ENCODE measurements at places on chromosomes 5 and 9.

DNA sequence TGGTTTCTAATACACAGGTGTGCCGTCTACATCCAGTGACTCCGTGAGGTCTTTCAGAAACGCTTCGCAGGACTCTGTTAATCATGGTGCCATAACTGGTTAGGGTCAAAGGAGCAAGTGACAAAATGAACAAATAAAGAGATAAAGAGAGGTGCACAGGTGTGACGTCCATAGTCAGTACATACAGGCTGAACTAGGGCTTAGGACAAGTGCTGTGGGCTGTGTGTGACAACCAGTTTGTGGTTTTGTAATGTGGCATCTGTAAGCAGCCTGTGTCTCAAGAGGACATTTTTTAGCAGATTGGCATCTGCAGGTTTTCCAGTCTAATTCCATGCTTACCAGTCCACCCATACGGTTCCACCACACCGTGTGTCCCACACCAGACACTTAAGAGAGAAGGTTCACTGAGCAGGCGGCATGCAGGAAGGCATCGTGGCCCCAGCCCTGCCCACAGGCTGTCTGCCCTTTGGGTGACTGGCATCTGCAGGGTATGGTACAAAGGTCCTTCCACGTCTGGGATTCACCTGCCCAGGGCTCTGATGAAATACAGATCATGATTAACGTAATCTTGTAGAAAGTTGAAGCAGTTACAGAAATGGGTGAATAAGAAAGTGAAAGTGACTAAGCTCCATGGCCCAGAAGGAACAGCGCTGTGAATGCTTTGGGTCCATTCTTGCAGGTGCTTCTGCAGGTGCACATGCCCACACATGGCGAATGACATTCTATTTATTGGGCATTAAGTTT lies 26.9 kb downstream of the SRD5A1 start:
- DNase-seq, result no peak

GRCh38 chr5:30401479-30402058 lies 791.9 kb upstream of the CDH6 start:
- DNase-seq, result no peak

DNA sequence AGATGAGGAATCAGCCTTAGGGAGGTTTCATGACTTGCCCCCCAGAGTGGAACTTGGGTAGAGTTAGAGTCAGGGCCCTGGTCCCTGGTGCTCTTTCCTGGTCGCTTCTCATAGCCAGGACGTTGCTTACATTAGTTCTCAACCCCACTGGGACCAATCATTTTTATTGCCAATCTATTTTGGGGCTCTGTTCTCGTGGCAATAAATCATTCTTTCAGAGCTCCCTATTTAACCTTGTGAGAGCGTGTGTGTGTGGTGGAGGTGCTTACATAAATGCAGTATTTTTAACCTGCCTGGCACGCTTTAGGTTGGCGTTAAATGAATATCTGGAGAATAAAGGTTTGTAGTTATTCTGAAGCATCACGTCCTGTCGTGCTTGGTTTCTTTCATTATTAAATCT lies 4.1 kb downstream of the TRIO start:
- no peak for DNase-seq

GRCh38 chr9:108934323-108934893 lies at the start of gene ABITRAM:
TSS of gene ABITRAM (plus strand) at chr9:108934400. CDS start at chr9:108934487, 87 bp downstream.
- peak; percentile 49 for DNase-seq

DNA sequence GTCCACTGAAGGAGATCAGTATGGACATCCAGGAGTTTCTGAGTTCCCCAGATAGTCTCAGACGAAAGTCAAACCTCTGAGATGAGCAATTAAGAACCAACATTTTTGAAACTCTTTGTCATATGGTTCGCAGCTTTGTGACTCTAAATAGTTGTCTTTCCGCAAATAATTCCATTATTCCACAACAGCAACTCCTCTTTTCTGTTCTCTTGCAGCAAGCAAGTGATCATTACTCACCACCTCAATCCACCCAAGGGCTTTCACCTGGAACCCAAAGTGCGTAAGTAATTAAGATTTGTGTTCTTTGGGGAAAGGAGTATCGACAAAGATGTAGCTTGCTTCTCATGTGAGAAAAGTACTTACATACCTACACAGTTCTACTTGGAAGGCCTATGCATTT lies 15.6 kb downstream of the MTX3 start:
- no peak for DNase-seq

GRCh38 chr5:12017007-12017406 lies 112.8 kb upstream of the CTNND2 start:
- DNase-seq, result no peak

GRCh38 chr9:127741831-127742434 lies 6.8 kb upstream of the TOR2A start:
- peak; percentile 94 for DNase-seq

DNA sequence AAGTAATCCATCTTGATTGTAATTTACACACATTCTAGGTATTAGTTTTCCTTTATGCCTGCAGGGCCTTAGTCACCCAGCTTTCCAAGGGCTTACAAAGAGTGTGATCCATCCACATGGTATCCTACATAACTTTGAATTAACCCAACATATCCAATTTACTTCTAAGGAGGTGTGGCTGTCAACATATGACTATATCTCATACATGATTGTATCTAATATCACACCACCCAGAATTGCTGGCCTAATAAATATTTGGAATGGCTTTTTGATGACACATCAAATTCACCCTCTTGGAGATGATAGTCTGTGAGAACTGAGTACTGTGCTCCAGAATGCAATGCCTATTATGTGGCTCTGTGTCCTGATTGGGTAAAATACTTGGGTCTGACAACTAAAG lies 363.3 kb upstream of the GRIN3A start:
- DNase-seq, result no peak

GRCh38 chr5:96243203-96243602 lies 189.8 kb downstream of the PCSK1 start:
- no peak for DNase-seq

DNA sequence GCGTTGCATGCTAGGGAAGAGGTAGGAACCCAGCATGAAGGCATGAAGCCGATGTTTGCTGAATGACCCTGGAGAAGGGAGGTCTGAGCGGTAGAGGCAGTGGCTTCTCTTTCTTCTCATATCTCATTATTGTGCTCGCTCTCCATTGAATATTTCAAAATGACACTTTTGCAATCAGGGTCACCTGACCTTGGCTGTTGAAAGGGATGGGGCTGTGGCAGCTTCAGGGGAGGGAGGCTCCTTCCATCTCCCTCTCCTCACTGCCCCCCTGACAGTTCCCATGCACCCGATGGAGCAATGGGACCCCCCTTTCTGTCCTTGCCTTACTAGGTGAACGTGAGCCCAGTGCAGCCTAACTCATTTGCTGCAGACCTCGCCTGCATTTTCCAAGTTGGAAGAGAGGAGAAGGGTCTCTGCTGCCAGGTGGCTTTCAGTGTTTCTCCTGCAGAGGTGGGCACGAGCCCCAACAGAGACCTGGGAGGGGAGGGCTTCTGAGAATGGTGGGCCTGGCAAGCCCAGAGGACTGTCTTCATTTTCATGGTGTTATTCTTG lies 17.9 kb downstream of the STC2 start:
- DNase-seq, result no peak

- no peak for DNase-seq
Measured at GRCh38 chr9:133492061-133493021, 13.4 kb upstream of the SLC2A6 start.

GRCh38 chr5:73974871-73975360 lies 348.9 kb downstream of the ARHGEF28 start:
- DNase-seq, result no peak

DNA sequence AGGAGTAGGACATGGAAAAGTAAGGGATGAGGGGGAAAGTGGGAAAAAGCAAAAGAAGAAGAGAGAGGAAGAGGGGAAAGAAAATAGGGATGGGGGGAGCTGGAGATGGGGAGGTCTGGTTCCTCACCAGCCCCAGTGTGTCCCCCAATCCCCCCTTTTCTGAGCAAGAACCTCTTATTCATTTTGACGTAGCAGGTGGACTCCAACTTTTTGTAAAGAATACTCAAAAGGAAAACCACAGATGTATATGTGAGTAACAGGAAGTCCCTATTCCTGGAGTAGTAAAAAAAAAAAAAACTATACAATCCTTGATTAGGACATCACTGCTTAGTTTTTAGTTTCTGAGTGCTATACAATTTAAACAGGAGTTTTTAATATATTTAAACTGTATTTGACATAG lies 3.9 kb upstream of the CFAP95 start:
- DNase-seq, result no peak

GRCh38 chr9:104276709-104277245 lies 182.7 kb downstream of the SMC2 start:
- DNase-seq, result no peak

DNA sequence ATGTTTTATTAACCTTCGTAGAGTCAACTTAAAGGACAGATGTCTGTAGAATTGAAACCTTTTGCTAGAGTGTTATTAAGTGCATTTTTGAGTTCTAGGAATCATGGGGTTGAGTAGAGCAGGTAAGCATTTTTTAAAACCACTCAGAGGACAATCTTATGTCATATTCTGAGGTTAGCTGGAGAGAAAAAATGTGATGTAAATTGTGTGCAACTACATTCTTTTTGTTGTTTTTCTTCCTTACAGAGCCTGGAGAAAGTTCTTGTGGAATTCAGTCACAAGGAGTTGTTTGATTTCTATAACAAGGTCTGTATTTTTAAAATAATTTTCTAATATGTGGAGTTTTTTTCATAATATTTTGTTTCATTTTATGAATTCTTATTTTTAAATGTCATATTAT lies 206.4 kb downstream of the COMMD10 start:
- no peak for DNase-seq

- no peak for DNase-seq
Measured at GRCh38 chr5:139100825-139101224, 97.3 kb downstream of the SIL1 start.

DNA sequence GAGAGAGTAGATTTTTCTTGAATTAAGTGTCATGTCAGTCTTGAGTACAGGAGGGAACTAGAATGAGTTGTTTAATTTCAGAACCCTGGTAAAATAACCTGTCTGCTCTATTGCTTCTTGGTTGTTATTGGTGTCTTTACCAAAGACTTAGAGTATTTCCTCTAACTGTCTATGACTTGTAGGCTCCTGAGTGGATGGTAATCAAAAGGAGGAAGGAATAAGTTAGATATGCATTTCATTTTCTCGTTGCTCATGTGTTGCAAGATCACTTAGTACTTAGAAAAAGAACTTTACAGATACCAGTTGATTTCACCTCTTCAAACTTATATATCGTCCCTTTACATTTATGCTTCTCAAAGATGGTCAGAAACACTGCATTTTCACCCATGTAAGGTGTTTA lies 31.1 kb downstream of the UHRF2 start:
- no peak for DNase-seq

DNA sequence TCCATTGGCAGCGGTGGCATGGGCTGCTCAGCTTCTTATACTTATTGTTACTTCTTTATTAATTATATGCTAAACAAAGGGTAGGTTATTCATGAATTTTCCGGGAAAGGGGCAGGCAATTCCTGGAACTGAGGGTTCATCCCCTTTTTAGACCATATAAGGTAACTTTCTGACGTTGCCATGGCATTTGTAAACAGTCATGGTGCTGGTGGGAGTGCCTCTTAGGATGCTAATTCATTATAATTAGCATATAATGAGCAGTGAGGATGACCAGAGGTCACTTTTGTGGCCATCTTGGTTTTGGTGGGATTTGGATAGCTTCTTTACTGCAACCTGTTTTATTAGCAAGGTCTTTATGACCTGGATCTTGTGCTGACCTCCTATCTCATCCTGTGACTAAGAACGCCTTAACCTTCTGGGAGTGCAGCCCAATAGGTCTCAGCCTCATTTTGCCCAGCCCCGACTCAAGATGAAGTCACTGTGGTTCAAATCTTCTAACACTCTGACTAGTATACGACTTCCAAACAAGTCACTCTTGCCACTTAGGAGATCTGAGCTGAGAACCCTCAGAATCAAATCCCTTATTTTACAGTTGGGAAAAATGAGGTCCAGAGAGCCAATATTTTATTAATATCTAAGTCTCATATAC lies 237.5 kb downstream of the TRIM32 start:
- no peak for DNase-seq

DNA sequence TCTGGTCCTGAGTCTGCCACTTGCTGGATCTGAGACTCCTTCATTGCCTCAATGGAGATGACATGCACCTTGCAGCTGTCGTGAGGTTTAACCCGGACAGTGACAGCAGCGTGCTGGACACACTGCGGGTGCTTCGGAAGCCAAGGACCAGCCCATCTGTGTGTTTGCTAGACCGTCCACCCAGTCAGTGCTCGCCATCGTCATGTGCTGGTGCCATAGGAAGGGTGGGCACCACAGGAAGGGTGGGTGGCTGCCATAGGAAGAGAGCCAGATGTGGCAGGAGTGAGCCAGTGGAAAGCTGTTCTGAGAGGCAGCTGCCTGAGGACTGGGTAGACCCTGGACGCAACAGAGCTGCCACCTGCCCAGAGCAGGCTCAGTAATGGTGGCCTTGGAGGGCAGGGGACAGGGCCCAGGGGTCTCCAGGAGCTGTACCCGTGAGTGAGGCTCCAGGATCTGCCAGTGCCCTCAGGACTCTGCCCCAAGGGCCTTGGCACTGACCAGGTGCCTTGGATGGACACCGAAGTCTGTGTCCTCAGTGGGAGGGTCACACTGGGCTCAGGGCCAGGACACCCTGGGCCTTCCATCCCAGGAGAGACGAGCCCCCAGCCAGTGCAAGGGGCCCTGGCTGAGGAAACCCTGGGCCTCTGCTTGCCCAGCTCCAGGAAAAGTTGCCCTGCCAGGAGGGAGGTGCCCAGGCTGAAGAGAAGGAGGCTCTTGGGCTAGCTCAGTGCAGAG lies 21.8 kb downstream of the FLT4 start:
- no peak for DNase-seq

Measured in lower leg skin (tissue), 4 donors.